Stimulated activated CD4-positive, alpha-beta T cell treated with anti-CD3 and anti-CD28 coated beads, Interleukin-15, amount 100 ng/mL, for 24 hours (primary cell): ENCODE measurements at places on chromosomes 2 and 18.

GRCh38 chr2:19474128-19474527 lies 115.7 kb upstream of the OSR1 start:
- DNase-seq, result peak; percentile 23

- peak; percentile 74 for DNase-seq
Measured at GRCh38 chr18:58541789-58542425, 87.0 kb downstream of the ALPK2 start.

DNA sequence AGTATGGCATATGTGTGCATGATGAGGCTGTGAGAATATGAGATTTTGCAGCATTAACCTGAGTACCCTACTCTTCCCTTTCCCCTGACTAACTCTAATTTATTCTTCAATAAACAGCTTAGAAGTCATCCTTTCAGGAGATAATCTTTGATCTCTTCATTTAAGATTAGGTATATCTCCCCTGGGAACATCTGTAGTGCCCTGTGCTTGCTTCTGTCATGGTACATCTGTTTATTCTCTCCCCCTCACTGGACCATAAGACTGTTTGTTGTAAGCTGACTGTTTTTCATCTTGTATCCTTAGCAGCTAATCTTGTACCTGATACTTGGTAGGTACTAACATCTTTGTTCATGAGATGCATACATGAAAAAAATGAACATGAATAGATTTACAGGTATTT lies 83.1 kb downstream of the MBD5 start:
- DNase-seq, result no peak

DNA sequence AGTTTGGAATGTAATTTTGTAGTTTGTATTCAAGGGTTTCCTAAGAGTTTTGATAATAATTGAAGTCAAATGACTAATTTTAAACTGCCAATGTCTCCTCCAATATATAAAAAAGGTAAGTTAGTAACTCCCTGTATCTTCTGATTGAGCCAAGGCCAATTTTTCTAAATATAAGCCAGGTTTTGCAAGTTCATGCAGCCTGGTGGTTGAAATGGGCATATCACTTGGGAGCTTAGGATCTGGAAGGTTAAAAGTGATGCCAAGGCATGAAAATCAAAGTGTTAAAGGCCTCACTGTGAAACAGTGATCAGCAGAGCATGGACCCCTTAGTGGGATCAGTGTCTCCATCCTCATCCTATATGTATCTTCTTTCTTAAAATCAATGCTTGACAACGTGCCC lies 60.5 kb downstream of the MERTK start:
- DNase-seq, result no peak
